ENCODE measurements at places on chromosomes 5 and 9.

DNA sequence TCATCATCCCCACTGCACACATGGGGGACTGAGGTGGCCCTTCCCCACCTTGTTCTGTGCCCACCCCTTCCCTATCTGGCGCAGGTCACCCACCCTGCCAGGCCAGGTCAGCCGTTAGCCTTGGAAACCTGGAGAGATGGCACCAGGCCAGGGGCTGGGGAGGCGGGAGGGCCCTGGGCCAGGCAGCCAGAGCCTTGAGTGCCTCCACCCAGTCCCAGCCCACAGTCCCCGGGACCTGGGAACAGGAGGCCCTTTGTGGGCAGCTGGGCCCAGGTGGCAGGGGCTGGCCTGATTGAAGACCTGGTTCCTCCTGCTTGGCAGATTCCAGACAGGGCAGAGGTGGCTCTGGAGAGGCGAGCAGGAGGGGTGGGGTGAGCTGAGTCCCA, 70.6 kb downstream of the LRSAM1 start:
- no peak for DNase-seq

GRCh38 chr9:110994771-110995241, 43.5 kb downstream of the LPAR1 start:
- DNase-seq, result no peak

DNA sequence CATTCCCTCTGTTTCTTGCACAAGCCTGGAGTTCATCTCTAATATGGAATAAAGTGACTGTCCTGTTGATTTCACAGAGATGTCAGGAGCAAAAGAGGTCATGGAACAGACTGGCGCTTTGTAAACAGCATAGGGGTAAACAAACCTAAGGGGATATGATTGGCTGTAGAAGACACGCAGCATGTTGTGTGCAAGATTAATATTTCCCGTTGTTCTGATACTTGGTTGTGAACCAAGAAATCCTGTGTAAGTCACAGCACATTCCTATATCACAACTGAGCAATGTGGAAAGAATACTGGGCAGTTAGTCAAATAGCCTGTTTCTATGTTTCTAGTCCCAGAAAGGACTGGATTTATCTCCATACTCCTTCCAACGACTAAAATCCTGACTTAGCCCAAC, 3.2 kb downstream of the ADAMTS12 start:
- no peak for DNase-seq

GRCh38 chr9:121885345-121885901, 207.7 kb downstream of the TTLL11 start:
- no peak for DNase-seq

GRCh38 chr9:32706004-32706724, 70.7 kb upstream of the TAF1L start:
- no peak for DNase-seq

DNA sequence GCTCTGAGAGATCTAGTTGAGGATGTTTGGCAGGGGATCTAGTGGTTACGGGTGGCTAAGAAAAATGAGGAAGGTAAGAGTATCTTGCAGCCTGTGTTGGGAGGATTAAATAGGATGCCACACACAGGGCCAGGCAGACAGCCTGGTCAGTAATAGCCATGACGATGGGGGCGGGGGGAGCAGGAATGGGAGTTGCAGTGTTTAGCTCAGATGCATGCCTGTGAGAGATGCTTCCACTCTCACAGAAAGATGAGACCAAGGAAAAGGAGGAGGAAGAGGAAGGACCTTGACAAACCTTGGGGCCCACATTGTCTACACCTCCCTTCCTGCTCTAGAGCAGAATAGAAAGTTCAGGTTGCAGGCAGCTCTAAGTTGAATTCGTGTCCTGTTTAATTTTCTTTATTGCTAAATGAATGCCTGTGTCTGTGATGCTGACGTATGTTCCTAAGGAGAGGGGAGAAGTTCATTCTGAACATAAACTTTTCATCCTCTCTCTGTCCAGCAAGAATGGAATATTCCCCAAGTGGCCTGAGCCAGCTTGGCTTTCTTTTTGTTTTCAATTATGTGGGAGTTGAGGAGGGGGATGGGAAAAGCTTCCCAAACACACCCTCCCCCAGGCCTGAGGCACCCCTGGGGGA, 28.7 kb downstream of the TGFBI start:
- DNase-seq, result no peak

DNA sequence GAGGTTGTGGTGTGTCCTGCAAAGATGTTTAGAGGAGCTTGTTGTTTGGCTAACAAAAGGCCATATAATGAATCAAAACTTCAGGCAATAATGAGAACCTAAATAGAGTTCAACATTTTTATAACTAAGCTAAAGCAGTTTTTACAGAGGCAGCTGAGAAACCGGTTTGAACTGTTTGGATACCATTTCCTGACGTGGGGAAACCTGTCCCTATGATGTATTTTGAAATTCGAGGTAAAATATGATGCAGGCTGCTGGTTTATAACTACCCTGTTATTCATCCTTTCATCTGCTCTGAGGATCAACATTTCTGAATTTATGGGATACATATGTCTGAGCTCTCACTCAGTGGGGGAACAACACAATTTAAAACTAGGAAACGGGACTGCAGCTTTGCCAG, 289.5 kb upstream of the IRX2 start:
- DNase-seq, result no peak

GRCh38 chr5:76490960-76491359, 87.9 kb downstream of the IQGAP2 start:
- DNase-seq, result no peak

DNA sequence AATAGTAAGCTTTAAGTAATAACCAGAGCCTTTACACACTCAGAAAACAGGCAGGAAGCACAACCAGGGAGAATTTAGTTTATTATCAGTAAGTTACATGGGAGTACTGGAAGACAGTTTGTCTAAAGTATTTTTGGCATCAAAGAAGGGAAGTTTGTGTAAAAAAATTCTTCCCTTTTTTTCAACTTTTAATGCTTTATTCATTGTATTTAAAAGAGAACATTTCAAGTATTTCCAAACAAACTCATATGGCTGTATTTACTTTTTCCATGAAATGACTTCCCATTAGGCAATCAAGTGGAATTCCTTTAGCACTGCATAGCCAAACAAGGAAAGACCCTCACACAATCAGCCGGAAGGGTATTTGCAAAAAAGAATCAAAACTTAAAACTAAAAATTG, 26.7 kb downstream of the RNF145 start:
- DNase-seq, result no peak

DNA sequence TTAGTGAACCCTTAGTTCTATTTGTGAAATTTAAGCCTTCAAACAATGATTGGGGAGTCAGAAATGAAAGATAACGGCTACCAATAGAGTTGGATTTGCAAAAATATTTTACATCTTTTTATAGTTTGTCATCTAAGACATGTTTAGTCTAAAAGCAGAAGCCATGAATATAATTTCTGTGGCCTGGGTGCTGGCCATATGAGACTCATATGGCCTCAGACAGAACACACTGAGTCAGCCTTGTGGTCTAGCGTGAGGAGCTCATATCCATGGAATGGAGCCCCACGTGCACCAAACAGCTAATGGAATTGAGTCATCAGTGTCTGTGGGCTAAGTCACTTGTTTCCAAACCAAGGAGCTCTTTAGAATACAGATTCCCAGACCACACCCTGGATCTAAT, 240.7 kb upstream of the NREP start:
- no peak for DNase-seq

DNA sequence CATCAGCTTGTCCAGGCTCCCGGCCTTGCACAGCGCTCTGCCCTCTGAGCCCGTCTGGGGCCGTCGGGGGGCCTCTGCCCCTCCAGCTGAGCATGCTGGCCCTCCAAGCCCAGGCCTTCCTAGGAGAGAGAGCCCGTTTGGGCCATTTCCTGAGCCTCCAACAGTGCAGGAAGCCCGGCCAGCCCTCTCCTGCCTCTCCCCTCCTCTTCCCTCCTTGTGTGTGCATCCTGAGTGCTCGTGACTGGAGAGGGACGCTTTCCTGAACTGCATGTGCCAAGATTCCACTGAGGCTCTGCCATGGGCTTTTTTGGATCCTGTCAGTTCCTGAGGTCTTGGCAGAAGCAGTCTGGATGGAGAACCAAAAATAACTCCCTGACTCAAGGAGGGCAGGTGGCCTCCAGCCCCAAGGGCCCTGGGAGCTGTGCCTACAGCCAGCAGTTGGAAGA, 15.6 kb downstream of the OLFM1 start:
- no peak for DNase-seq

DNA sequence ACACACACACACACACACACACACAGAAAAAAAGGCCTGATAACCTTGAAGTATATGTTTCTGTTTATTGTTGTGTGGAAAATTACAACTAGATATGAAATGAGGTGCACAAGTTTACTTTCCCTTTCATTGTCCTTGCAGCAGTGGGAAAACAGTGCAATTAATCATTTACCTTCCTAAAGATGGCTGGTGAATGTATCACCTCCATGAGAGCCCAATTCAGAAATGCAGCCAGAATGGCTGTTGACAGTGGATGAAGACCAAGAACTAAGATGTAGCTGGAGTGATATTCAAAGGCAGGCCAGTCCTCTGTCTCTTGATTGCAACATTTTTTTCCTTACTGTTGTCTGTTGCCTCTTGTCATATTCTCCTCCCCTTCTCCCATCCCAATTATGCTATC, 49.6 kb upstream of the EIF4EBP3 start:
- no peak for DNase-seq

- no peak for DNase-seq
Observed at GRCh38 chr5:72272398-72272797, 47.6 kb downstream of the MRPS27 start.

GRCh38 chr9:78595200-78595945, 298.4 kb downstream of the PSAT1 start:
- no peak for DNase-seq

DNA sequence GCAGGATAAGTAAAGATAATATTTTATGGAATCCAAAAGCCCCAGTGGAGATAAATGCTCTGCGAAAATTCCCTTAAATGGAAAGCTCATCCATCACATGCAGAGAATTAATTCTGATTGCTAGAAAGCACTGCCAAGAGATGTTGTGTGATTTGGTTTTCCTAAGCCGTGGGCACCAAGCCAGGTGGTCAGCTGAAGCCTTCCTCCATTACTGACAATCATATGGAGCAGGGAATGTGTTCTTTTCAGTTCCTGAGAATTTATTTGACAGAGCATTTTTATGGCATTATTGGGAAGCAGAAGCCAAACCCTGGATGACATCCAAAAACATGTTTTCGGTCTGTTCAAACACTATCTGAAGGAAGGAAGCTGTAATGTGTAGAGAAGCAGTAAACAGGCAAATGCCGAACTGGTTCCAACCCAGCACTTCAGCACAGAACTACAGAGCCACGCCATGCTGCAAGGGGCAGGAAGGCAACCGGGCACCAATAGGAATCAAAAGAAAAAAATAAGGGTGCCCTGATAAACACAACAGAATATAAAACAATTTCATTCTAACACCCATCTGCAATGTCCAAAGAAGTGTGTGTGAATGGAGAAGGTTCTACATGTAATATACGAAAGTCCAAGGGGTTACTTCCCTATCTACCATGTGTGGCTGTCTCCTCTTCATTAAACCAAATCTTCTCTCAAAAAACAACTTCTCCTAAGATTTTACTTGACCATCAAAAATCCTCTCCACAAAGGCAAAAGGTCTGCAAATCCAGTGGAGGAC, 12.3 kb downstream of the ARSB start:
- DNase-seq, result no peak

DNA sequence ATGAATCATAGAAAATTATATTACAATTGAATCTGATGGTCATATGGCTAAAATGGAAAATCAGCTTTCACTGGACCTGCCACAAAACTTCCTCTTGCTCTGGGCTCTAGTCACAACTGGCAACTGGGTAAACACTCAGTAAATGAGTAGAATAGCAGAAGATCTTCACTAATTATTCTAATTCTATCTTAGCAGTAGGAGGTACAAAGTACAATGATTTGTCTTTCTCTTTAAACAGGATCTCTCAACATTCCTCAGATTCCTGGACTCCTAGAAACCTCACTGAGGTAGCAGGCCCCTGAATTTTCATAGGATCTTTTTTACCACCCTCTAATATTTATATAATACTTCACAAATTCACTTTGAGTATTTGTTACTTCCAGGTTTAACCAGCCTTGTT, 239.9 kb upstream of the SMARCA2 start:
- no peak for DNase-seq

GRCh38 chr5:143241892-143242291, 161.6 kb downstream of the NR3C1 start:
- DNase-seq, result no peak

DNA sequence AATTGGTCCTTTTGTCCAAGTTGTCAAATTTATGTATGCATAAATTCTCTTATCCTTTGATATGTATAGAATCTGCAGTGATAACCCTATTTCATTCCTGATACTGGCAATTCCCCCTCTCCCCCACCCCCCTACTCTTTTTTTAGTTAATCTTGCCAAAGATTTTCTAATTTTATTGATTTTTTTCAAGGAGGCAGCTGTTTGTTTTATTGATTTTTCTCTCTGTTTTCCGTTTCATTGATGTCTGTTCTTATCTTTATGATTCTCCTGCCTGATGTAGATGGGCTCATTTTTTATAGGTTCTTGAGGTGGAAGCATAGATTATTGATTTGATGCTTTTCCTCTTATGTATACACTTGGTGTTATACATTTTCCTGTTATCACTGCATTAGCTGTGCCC, 34.4 kb downstream of the SMC5 start:
- DNase-seq, result no peak

DNA sequence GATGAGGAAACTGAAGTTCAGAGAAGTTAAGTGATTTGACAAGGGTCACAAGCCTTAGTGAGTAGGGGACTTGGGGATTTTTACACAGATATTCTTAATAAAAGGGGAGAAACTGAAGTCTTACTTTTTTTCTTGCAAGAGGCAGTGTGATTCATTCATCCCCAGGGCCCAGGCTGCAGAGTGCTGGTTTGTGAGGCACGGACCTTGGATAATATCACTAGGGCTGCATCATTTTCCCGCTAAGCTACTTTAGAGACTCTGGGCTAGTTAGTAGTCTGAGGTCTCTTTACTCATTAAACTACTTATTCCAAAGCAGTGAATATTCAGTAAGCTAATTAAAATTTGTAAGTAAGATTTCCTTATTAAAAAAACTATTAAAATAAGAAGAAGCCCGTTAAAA, 195.0 kb downstream of the PBX3 start:
- DNase-seq, result no peak

GRCh38 chr5:55903121-55903701, 52.1 kb downstream of the IL31RA start:
- no peak for DNase-seq

- DNase-seq, result no peak
Observed at GRCh38 chr5:72584466-72584865, 77.3 kb upstream of the ZNF366 start.

GRCh38 chr9:121816845-121817450, 165.5 kb downstream of the DAB2IP start:
- DNase-seq, result no peak

GRCh38 chr5:81315336-81315735, 13.9 kb downstream of the ZCCHC9 start:
- DNase-seq, result no peak
